ENCODE measurements at places on chromosomes 3 and 15.
A peak's percentile ranks its signal among the peaks of the same experiment; 100 is the strongest.

DNA sequence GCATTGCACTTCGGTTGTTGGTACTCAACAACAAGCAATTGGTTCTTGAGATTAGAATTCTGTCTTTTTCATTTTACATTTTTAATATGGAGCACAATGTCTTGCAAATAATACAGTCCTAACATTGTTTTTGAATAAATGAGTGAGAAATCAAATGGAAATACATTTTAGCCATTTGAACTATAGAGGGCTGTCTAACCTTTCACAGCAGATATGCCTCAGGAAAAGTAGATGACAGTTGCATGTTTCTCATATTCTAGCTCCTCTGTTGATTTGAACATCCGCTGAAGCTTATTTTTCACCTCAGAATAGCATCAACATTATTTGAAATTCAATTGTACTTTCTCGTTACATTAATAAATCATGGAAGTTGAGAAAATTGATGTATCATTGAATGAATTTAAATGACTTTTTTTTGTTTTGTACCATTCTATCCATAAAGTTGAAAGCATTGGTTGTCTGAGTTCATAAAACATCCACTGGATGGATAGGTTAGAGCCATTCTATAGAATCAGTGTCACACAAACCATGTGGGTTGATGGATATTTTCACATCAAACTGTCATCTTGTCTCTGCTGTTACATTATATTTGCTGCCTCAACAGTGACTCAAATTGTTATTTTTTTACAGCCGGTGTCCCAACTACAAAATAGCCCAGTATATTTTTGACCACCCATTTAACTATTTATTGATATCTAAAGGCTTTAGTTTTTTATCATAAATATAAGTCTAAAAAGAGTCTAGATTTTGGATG, 928.3 kb downstream of the NSUN3 start:
- no peak for DNase-seq

- DNase-seq = no peak
Measured at GRCh38 chr3:186220911-186221645, 112.2 kb upstream of the ETV5 start.

DNA sequence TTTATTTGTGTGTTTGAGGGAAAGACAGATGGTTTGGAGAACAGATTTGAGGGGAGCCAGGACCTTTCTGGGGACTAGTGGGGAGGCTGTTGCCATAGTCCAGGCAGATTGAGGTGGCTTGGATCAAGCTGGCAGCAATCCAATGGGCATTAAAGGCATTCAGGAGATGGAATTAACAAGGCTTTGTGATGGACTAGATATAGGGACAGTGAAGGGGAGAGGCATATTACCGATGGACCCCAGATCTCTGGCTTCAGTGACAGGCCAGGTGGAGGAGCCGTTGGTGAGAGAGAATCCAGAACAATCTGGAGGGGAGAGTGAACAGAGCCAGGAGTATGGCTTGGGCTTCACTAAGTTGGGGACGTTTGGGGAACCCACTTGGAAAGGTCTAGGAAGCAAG, 124.8 kb downstream of the EEFSEC start:
- peak; percentile 38 for DNase-seq

DNA sequence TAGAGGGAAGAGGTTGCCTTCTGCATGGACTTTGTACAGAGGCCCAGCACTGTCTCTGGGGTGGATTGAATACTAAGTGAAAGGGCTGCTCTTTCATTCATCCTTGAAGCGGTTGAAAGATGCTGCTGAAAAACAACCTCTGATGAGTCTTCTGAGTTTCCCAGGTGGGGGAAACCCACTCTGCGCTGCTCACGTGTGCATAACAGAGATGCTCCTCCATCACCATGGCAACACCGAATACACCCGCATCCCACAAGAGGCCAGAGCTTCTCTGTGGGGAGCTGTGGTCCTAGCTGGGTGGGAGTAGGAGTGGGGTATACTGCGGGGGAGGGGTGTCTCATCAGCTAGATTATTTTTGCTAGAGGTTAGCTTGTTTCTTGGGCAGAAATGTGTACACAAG, 6.1 kb upstream of the SYN2 start:
- DNase-seq = no peak

DNA sequence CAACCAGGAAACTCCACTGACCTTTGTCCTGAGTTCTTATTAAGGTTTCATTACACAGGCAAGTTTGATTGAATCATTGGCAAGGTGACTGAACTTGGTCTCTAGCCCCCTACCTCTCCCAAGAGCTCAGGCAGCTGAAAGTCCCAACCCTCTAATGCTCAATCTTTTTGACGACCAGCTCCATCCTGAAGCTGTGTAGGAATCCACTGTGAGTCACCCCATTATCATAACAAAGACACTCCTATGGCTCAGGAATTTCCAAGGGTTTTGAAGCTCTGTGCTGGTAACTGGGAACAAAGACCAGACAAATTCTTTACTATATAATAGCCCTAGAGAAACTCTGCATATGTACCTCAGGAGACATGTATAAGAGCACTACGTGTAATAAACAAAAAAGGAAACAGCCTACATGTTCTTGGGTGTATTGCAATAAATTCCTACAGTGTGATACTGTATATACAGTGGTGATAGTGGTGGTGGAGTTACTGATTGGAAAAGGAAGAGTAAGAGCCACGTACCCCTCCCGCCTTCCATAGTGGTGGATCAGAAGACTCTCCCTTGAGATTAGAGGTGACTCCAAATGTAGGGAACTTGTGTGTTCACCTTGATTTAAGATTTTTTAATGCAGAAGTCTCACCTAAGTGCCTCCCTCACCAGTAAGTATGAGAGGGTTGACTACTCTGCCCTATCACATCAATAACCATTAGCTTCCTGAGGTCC, 116.6 kb downstream of the ST8SIA2 start:
- no peak for DNase-seq

GRCh38 chr15:97316362-97316761, 644.1 kb upstream of the ARRDC4 start:
- DNase-seq = no peak

GRCh38 chr15:40286061-40286532, 3.2 kb upstream of the ANKRD63 start:
- DNase-seq = no peak

DNA sequence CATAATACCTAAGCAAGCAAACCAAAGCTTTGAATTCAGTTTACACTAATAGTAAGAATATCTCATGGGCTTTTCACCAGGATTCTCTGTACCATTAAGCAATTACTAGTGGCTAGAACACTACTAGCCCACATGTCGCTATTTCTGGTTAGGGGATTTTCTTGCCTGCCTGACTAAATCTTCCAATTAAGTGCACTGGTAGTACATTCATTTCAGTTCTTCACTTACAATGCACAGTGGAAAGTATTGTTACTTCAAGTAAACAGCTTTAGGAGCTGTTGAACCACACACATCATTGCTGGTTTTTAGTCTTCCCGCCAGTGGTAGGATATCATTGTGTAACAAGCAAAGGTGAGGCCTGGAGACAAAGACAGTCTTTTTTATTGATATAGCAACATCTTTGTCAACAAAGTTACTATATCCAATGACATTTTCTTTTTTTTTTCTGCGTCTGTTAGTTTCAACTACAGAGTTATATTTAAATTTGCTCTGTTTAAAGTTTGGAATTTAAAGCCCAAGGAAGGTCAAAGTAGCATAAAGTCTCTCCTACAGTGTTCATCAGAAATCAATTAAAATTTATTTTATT, 826.8 kb upstream of the NR2F2 start:
- DNase-seq = no peak

GRCh38 chr3:73490453-73491286, 134.1 kb downstream of the PDZRN3 start:
- DNase-seq = no peak

- DNase-seq = peak; percentile 98
Measured at GRCh38 chr3:123586131-123586530, 1.3 kb upstream of the HACD2 start.

DNA sequence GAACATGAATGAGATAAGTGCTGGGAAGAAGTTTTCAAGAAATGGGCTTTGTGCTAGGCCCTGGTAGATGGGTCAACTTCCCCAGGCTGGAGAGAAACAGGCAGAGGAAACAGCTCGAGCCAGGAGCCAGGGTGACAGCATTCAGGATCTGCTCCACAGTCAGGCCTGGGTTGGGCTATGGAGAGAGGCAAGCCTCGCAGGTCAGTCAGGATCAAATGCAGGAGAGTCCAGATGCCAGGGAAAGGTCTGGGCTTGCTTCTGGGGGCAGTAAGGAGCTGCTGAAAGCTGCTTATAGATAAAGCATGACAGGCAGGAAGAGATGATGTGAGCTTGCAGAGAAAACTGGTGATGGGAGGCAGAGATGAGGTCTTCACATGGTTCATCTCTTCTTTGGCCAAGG, 11.0 kb upstream of the USP3 start:
- DNase-seq = no peak

GRCh38 chr3:63764511-63764910, 54.6 kb upstream of the C3orf49 start:
- no peak for DNase-seq

GRCh38 chr3:6861625-6862000, 698 bp downstream of the GRM7 start:
- DNase-seq = no peak

- no peak for DNase-seq
Measured at GRCh38 chr3:171284308-171285075, 175.7 kb downstream of the TNIK start.

- DNase-seq = peak; percentile 60
Measured at GRCh38 chr15:23642413-23643044, 5.1 kb downstream of the MAGEL2 start.

DNA sequence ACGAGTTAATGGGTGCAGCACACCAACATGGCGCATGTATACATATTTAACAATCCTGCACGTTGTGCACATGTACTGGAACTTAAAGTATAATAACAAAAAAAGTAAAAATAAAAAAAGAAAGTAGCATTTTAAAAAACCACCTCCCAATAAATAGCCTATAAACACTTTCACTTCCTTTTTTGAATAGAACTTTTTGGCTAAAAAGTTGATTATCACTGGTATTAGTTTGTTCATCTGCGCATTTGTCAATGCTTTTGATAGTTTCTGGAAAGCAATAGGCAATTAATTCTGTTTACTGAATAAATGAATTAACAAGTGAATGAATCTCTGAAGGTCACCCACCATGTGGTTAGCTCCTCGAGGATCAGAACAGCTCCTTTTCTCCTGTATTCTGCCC, 179.9 kb downstream of the SLC9A9 start:
- no peak for DNase-seq

DNA sequence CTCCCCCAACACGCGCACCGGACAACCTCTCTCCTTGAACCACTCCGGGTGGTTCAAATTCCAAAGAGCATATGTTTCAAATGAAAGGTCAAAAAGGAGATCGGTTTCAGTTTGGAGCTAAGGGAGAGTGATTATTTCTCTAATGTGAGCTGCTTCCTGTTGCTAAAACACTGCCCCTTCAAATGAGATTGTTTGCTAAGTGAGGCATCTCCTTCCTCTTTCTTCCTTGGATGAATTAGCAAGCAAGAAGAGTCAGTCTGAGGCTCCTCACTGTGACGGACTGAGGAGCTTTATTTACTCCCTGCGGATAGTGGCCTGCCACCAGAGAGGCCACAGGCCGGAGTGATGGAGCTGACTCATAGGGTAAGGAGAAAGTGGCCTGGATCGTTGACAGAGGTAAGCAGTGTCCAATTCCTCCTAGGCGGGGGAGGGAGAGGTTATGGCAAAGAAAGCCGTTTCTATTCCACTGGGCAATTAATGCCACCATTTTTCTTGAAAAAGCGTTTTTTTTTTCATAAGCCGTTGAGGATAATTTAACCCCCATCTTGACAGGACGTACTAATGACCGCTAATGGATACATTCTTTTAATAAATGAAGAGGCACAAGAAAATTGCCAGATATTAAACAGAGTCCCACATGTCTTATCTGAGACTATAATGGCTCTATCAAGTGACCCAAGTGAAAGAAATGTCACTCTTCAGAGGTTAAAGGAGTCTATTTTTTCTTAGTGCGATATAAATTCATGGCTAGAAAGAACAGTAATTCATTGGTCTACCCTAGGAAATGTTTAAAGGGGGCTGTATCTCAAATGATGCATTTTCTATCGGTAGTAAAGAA, 167.0 kb upstream of the ANKRD28 start:
- no peak for DNase-seq

DNA sequence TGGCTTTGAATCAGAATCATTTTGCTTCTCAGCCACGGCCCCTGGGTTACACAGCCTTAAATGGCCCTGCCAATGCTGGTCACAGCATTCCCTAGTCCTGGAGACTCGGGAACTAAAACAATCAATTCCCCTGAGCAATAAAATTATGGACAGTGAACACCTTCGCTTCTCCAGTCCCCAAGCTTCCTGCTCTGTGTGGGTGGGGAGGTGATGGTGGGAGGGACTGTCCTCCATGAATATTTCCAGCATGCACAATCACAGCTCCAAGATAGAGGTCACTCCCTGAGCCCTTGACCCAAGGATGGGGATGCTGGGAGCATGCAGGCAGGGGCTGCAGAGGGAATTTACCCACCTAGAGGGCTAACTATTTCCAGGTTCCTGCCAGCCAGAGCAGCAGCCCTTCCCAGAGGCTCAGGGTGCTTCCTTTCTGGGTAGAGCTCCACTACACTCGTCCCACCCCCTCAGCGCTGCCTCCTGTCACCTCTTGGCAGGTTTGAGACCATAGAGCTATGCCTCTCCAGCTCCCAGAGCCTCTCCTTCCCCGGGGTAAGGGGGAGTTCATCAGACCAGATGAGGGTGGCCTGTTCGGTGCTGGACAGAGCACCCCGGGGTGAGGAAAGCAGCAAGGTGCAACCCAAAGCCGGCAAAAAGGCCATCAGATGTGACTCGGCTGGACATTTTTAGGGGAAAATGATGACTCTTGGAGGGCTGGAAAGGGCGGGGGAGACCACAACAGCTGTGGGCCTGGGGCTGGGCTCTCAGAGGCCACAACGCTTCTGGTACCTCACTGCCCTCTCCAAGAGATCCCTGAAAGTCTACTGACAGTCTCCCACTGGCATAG, 14.5 kb upstream of the CCDC33 start:
- DNase-seq = peak; percentile 31

GRCh38 chr3:49785565-49786356, 581 bp downstream of the IP6K1 start:
- DNase-seq = peak; percentile 5

GRCh38 chr3:38837358-38837757, 21.3 kb upstream of the SCN10A start:
- DNase-seq = no peak

- no peak for DNase-seq
Measured at GRCh38 chr15:39321977-39322376, 258.9 kb upstream of the THBS1 start.

DNA sequence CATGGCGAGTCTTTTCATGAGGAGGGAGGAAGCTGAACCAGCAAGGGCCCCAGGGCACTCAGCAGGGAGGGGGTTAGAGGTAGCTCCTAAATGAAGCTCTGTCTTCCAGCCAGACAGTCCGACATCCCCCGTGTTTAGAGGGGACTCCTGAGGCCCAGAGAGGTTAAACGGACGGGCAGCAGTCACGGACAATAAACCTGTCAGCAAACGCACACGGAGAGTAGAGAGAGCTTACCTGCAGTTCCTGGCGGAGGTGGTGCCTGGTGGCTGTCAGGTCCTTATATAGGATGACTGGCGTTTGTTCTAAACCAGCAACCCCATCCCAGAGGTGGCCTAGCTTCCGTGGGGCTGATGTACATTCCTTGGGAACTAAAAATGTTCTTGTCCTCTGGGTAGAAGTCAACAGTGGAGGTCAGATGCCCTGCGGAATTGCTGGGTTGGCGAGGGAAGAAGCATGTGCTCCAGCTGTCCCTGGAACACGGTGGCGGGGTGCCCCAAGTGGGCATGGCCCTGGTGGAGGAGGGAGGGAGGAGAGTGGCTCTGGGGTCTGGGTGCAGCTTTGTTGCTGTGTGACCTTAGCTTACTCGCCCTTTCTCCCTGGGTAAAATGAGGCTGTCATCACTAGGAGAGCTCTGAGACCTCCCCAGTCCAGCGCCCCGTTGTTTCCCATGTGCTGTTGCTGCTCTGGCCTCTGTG, 2.1 kb downstream of the GHRL start:
- no peak for DNase-seq

GRCh38 chr3:66302288-66302687, 81.5 kb downstream of the SLC25A26 start:
- no peak for DNase-seq

Measured in NCI-H2081 (cell line).